ENCODE measurements at places on chromosomes 7 and 10. TPM values are rescaled to one million over a fixed set of nuclear protein-coding genes. Genes with fewer than 3 reads are reported as not detected.
A peak's percentile ranks its signal among the peaks of the same experiment; 100 is the strongest.

GRCh38 chr7:5457245-5457735, 33.7 kb upstream of the TNRC18 start:
- H3K4me1 ChIP-seq, result no peaks in the 10 kb centered on the region
- H3K36me3 ChIP-seq, result no peaks in the 10 kb centered on the region
- H3K27me3 ChIP-seq, result no peaks in the 10 kb centered on the region
- no peak overlapping the region for H3K4me3 ChIP-seq

DNA sequence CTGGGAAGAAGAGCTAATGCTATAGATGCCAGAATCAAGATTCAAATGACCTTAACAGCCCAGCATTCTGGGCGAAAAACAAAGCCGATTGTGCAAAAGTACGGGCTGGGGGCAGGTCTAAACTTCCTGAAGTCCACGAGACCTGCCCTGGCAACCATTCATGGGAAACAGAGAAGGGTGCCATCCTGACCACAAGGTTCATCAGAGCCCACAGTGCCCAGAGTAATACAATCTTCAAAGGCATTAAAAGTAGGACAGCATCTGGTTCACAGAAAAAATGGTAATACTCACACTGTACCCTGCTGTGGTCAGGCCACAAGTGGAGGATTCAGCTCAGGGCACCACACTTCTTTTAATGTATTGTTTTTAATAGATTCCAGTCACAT, 36.1 kb downstream of the SORBS1 start:
- H3K27ac ChIP-seq, result no peak overlapping the region
- no peaks in the 10 kb centered on the region for H3K4me1 ChIP-seq
- H3K27me3 ChIP-seq, result no peaks in the 10 kb centered on the region
- no peak overlapping the region for H3K4me3 ChIP-seq
- no peaks in the 10 kb centered on the region for H3K36me3 ChIP-seq

DNA sequence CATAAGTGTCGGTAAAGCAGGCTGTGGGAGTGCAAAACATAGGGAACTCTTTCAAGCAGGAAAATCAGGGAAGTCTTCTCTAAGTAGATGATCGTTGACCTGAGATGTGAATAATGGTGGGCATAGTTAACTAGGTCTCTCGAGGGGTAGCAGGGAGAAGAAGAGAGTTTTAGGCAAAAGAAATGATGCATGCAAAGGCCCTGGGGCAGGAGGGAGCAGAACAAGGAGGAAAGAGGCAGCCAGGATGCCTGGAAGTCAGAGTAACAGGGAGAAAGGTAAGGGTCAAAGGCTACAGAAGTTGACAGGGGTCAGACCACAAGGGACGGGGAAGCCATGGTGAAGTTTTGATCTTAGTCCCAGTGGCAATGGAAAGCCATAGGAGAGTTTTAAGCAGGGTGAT, 47.8 kb upstream of the PAX2 start:
- H3K4me3 ChIP-seq, result no peak overlapping the region
- DNase-seq, result no peak
- no peaks in the 10 kb centered on the region for H3K36me3 ChIP-seq
- H3K27me3 ChIP-seq, result peaks cover 7% of the 10 kb centered on the region
- no peak overlapping the region for H3K27ac ChIP-seq

GRCh38 chr7:26197153-26198115, 3.1 kb downstream of the HNRNPA2B1 start:
- H3K36me3 ChIP-seq, result peaks cover 54% of the 10 kb centered on the region
- H3K4me3 ChIP-seq, result peak overlapping the region; percentile 85
- peak overlapping the region; percentile 99 for H3K27ac ChIP-seq
- DNase-seq, result no peak
- H3K4me1 ChIP-seq, result peaks cover 17% of the 10 kb centered on the region

DNA sequence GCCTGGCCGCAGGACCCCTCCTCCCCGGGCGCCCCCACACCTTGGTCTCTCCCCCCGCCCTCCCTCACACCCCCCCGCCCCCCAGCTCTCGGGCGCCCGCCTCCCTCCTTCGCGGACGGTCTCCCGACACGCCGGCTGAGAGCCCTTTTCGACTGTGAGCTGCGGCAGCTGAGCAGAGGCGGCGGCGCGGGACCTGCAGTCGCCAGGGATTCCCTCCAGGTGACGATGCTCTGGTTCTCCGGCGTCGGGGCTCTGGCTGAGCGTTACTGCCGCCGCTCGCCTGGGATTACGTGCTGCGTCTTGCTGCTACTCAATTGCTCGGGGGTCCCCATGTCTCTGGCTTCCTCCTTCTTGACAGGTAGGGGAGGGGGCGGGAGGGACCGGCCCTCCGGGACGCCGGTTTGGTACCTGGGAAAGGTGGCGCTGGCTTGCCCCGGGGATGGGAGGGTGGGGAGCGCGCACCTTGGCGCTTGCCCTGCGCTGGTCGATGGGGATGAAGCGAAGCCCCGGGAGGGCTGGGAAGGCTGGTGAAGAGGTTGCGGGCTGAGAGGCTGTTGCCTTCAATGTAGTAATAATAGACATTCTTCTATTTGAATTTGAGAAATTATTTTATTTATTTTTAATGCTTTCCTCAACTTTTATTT, at the start of gene BMPER:
Gene BMPER (plus strand): TSS at position 151 of the 644 bp plus-strand sequence. CDS start 75 bp downstream, at position 226.
- H3K27ac ChIP-seq, result peak within 1 kb of the TSS; percentile 20
- no peaks in the 10 kb centered on the region for H3K36me3 ChIP-seq
- H3K27me3 ChIP-seq, result peaks cover 4% of the 10 kb centered on the region
- peaks cover 8% of the 10 kb centered on the region for H3K4me1 ChIP-seq
- H3K4me3 ChIP-seq, result peak within 1 kb of the TSS; percentile 85

DNA sequence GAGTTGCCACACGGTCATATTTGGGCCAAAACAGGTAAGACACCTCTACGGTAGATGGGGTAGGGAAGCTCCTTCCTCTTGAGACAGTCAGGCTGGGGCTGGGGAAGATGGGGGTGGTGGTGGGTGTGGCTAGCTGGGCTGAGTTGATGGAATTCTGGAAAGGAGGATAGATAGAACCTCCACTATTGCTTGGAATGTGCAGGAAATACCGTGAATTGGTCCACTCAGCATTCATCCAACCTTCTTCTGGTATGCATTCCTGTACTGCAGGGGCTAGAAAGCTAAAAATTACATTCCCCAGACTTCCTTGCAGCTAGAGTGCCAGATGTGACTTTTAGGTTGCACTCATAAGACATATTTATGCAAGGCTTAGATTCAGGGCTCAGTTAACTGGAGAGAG, 24.8 kb downstream of the TLX1 start:
- peaks cover 20% of the 10 kb centered on the region for H3K27me3 ChIP-seq
- no peak for DNase-seq
- no peaks in the 10 kb centered on the region for H3K36me3 ChIP-seq
- no peak overlapping the region for H3K27ac ChIP-seq

DNA sequence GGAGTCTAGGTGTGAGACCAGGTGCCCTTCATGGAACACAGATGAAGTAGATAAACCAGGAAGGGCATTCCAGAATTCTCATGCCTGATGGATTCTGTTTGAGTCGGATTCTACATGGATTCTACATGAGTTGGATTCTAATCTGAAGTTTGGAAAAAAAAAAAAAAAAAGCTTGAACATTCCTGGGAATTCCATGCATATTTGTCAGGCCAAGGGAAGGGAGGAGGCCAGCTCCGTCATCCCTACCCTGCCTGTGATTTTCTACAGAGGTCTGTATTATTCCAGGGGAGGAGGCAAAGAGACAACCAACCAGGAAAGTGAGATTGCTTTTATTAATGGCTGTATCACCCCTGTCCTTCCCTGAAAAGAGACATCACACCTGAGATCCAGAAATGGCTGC, 27.8 kb upstream of the EBLN1 start:
- no peaks in the 10 kb centered on the region for H3K36me3 ChIP-seq
- no peaks in the 10 kb centered on the region for H3K27me3 ChIP-seq
- peak; percentile 19 for DNase-seq

- no peak for DNase-seq
- no peaks in the 10 kb centered on the region for H3K27me3 ChIP-seq
- peaks cover 11% of the 10 kb centered on the region for H3K4me1 ChIP-seq
Observed at GRCh38 chr10:77458986-77459590, 178.5 kb downstream of the KCNMA1 start.

GRCh38 chr10:33385015-33385414, 50.5 kb upstream of the NRP1 start:
- no peaks in the 10 kb centered on the region for H3K4me1 ChIP-seq
- H3K4me3 ChIP-seq, result no peak overlapping the region
- H3K27me3 ChIP-seq, result no peaks in the 10 kb centered on the region
- no peaks in the 10 kb centered on the region for H3K36me3 ChIP-seq
- no peak for DNase-seq

- no peaks in the 10 kb centered on the region for H3K27me3 ChIP-seq
- no peak overlapping the region for H3K4me3 ChIP-seq
- H3K4me1 ChIP-seq, result no peaks in the 10 kb centered on the region
- DNase-seq, result no peak
- no peak overlapping the region for H3K27ac ChIP-seq
Observed at GRCh38 chr10:62121187-62121530, 147.5 kb downstream of the RTKN2 start.

- no peak for DNase-seq
- no peaks in the 10 kb centered on the region for H3K4me1 ChIP-seq
- H3K4me3 ChIP-seq, result no peak overlapping the region
- peaks cover 16% of the 10 kb centered on the region for H3K27me3 ChIP-seq
- no peak overlapping the region for H3K27ac ChIP-seq
- no peaks in the 10 kb centered on the region for H3K36me3 ChIP-seq
Observed at GRCh38 chr7:50481867-50482266, 31.7 kb upstream of the FIGNL1 start.

DNA sequence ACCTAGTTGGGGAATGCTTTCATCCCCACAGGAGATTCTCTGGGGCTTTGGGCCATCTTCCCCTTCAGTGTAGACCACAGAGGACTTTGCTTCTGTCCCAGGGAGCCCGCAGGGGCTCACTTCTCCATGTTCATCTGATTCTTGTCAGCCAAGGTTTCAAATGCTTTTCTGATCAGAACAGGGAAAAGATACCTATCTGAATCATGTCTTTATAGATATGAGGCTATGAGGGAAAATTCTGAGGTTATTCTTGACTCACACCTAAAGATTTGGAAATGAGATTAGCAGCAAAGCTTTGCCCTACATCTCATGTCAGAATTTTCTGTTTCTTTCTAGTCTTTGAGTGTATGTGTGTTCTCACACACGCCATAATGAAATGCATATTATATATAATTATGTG, 53.3 kb downstream of the FIGNL1 start:
- peaks cover 45% of the 10 kb centered on the region for H3K27me3 ChIP-seq
- H3K4me3 ChIP-seq, result no peak overlapping the region
- no peak for DNase-seq
- no peaks in the 10 kb centered on the region for H3K4me1 ChIP-seq

- peaks cover 5% of the 10 kb centered on the region for H3K4me1 ChIP-seq
- no peak for DNase-seq
Observed at GRCh38 chr7:152076324-152076821, 50.9 kb downstream of the GALNT11 start.

DNA sequence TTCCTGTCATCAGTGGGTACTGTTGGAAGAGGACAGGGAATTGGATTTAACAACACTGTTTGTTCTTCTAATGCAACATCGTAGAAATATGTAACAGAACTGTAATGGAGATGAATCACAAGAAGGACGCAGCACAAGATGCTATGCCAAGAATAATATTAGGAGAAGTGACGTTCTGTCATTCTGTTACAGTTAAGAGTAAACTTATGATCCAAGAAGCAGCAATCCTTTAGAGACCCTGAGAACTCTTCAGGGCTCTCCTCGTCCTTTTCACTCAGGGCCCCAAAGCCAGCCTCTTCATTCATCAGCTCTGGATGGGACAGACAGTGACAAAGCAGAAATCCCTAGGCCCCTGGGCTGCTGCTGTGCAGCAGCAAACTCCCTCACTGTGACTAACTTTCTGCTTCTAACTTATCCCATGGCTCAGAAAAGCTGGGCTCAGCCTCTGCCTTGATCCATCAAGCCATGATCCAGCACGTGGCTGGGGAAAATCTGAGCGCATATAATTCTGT, 8.7 kb upstream of the IL6 start:
- DNase-seq, result no peak
- H3K4me1 ChIP-seq, result peaks cover 9% of the 10 kb centered on the region
- no peaks in the 10 kb centered on the region for H3K27me3 ChIP-seq
- no peaks in the 10 kb centered on the region for H3K36me3 ChIP-seq

DNA sequence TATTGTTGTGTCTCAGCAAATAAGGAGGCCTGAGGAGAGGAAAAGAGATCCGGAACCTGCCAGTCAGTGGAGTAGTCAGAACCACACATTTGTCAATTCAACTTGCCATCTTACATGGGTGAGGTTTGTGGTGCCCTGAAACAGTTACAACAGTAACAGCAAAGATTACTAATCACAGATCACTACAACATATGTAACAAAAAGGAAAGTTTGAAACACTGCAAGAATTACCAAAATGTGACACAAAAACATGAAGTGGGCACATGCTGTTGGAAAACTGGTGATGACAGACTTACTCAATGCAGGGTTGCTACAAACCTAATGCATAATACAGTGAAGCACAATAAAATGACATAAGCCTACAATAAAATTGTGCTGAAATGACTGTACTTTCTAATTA, 89.4 kb downstream of the LRRN3 start:
- H3K36me3 ChIP-seq, result no peaks in the 10 kb centered on the region
- H3K4me3 ChIP-seq, result no peak overlapping the region
- H3K4me1 ChIP-seq, result no peaks in the 10 kb centered on the region
- DNase-seq, result no peak
- H3K27ac ChIP-seq, result no peak overlapping the region

DNA sequence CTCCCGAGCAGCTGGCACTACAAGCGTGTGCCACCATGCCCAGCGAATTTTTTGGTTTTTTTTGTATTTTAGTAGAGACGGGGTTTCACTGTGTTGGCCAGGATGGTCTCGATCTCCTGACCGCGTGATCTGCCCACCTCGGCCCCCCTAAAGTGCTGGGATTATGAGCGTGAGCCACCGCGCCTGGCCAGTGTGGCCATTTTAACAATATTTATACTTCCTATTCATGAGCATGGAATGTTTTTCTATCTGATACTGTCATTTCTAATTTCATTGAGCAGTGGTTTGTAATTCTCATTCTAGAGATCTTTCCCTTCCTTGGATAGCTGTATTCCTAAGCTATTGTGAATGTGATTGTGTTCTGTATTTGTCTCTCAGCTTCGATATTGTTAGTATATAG, 96.2 kb downstream of the GLCCI1 start:
- no peaks in the 10 kb centered on the region for H3K27me3 ChIP-seq
- H3K4me1 ChIP-seq, result peaks cover 11% of the 10 kb centered on the region
- DNase-seq, result no peak
- H3K36me3 ChIP-seq, result no peaks in the 10 kb centered on the region
- no peak overlapping the region for H3K4me3 ChIP-seq

DNA sequence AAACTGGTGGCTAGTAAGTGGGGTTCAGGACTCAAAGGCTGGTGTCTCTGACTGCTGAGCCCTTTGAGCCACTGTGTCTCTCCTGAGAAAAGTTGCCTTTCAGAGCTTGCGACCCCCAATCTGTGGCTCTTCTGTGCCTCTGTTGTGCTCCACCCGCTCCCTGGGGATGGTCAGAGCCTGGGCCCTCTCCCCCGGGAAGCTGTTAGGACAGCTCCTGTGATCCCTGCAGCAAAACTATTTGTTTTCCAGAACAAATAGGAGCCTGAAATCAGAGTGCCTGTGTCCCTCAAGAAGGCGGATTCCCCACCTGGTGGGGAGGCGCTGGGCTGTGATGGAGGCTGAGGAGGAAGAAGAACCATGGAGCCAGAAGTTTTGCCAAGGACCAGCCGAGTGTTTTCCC, 56.4 kb upstream of the MXI1 start:
- H3K27ac ChIP-seq, result no peak overlapping the region
- H3K4me3 ChIP-seq, result no peak overlapping the region
- peaks cover 17% of the 10 kb centered on the region for H3K27me3 ChIP-seq

Gene CPA5
- polyA plus RNA-seq, result 0.24 TPM

Gene AKR1D1
- polyA plus RNA-seq, result not detected

Gene AKR1C8
- polyA plus RNA-seq, result not detected

Gene TRIL
- not detected for polyA plus RNA-seq

Gene SHLD2
- polyA plus RNA-seq, result 10.2 TPM

Gene ZNF467
- 0.93 TPM for polyA plus RNA-seq
